ENCODE measurements at places on chromosomes 3 and 15. TPM values are rescaled to one million over a fixed set of nuclear protein-coding genes. Genes with fewer than 3 reads are reported as not detected.
A peak's percentile ranks its signal among the peaks of the same experiment; 100 is the strongest.

The SORD gene
- 13.8 TPM for total RNA-seq

DNA sequence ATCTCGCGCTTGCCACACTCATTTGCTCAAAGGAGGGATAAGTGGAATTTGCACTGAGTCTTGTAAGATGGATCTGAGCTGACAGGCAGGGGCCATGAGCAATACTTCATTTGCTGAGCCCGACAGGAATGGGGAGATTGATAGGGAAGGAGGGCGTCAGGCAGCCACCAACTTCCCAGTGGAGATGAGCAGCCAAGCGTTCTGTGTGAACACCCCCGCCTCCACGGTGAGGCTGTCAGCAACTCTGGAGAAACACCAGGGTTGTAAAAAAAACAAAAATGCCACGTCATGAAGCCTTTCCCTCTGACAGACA is 36.8 kb downstream of the TLE3 start:
- no peaks in the 10 kb centered on the region for H3K27me3 ChIP-seq
- H3K4me1 ChIP-seq = peaks cover 10% of the 10 kb centered on the region
- no peak overlapping the region for H3K4me3 ChIP-seq
- H3K27ac ChIP-seq = no peak overlapping the region
- no peak for DNase-seq

GRCh38 chr15:66631616-66632263 is 65.9 kb upstream of the LCTL start:
- DNase-seq = no peak
- no peak overlapping the region for H3K4me3 ChIP-seq
- H3K4me1 ChIP-seq = no peaks in the 10 kb centered on the region
- no peaks in the 10 kb centered on the region for H3K36me3 ChIP-seq

- no peak overlapping the region for H3K4me3 ChIP-seq
- peaks cover 21% of the 10 kb centered on the region for H3K4me1 ChIP-seq
- H3K36me3 ChIP-seq = no peaks in the 10 kb centered on the region
- H3K27me3 ChIP-seq = no peaks in the 10 kb centered on the region
Observed at GRCh38 chr3:172562871-172563865, 39.9 kb upstream of the TNFSF10 start.

DNA sequence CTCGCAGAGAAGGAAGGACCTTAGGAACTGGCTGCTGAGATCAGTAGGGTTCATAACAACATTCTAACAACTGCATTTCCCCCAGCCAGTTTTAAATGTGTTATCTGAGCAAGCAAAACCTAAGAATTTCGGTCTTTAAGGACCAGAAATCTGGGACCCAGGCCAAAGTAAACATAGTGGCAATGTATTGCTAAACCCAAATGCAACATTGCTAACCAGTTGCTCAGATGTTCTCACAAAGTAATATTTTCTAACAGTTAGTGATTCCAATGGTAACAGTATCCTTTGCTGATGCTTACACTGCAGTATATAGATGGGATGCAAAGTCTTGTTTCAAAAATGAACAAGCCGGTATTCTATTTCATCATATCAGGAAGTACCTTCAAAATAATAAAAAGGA is 254.3 kb downstream of the RYR3 start:
- no peaks in the 10 kb centered on the region for H3K27me3 ChIP-seq
- H3K36me3 ChIP-seq = no peaks in the 10 kb centered on the region

GRCh38 chr3:126486360-126486847 is 10.7 kb upstream of the ZXDC start:
- H3K4me1 ChIP-seq = no peaks in the 10 kb centered on the region
- no peak for DNase-seq
- H3K27me3 ChIP-seq = no peaks in the 10 kb centered on the region
- H3K4me3 ChIP-seq = no peak overlapping the region
- no peaks in the 10 kb centered on the region for H3K36me3 ChIP-seq
- H3K27ac ChIP-seq = peak overlapping the region; percentile 41

The KLHL18 gene
- 25.9 TPM for total RNA-seq

All from left lung (tissue), 14 donors.